ENCODE measurements at places on chromosomes 12 and 14. TPM values are rescaled to one million over a fixed set of nuclear protein-coding genes. Genes with fewer than 3 reads are reported as not detected.

The ANKS1B gene
- total RNA-seq: 0.57 TPM

The MYRFL gene
- total RNA-seq: not detected

The KRT80 gene
- total RNA-seq: 38.9 TPM

The CRIP2 gene
- total RNA-seq: 222 TPM

The PTPRB gene
- total RNA-seq: 0.65 TPM

The WBP11 gene
- total RNA-seq: 44.5 TPM

The PIWIL1 gene
- total RNA-seq: 0.05 TPM

The RPGRIP1 gene
- 0.28 TPM for total RNA-seq

The GLIPR1 gene
- 28.5 TPM for total RNA-seq

The HHIPL1 gene
- 0.28 TPM for total RNA-seq

The KHNYN gene
- total RNA-seq: 24.4 TPM

The GPR84 gene
- total RNA-seq: not detected

The AKAP5 gene
- 0.36 TPM for total RNA-seq

The KCNA1 gene
- total RNA-seq: not detected

The FNTB gene
- 21.7 TPM for total RNA-seq

The SPIC gene
- total RNA-seq: not detected

The MAP4K5 gene
- 33.1 TPM for total RNA-seq

The RNASE1 gene
- total RNA-seq: not detected

The IL31 gene
- total RNA-seq: not detected

The TMEM30B gene
- 0.25 TPM for total RNA-seq

The KRT71 gene
- not detected for total RNA-seq

The FBLN5 gene
- total RNA-seq: 7.3 TPM

The AP1G2 gene
- 41.1 TPM for total RNA-seq

The HVCN1 gene
- 0.72 TPM for total RNA-seq

The TNFAIP2 gene
- total RNA-seq: 283 TPM

The CD163L1 gene
- 0.53 TPM for total RNA-seq

The CCDC175 gene
- not detected for total RNA-seq

The MANSC4 gene
- not detected for total RNA-seq

The FAM90A1 gene
- 0.16 TPM for total RNA-seq

The KRT74 gene
- total RNA-seq: not detected

The SLC4A8 gene
- 1.5 TPM for total RNA-seq

The PROX2 gene
- not detected for total RNA-seq

The MGP gene
- not detected for total RNA-seq

The C12orf50 gene
- not detected for total RNA-seq

The AKAP3 gene
- 0.08 TPM for total RNA-seq

The TMCC3 gene
- total RNA-seq: 0.99 TPM

The PRB2 gene
- not detected for total RNA-seq

The RNASE7 gene
- not detected for total RNA-seq

The SCYL2 gene
- total RNA-seq: 15.8 TPM

The IRAK3 gene
- 1.4 TPM for total RNA-seq
